ENCODE measurements at places on chromosomes 4 and X. TPM values are rescaled to one million over a fixed set of nuclear protein-coding genes. Genes with fewer than 3 reads are reported as not detected.

Gene FAAH2
- 0.06 TPM for total RNA-seq

Gene OPRPN
- total RNA-seq, result not detected

Gene ADAMTS3
- total RNA-seq, result not detected

Gene STATH
- not detected for total RNA-seq

Gene GUCY1A1
- not detected for total RNA-seq

Gene AFF1
- 8.0 TPM for total RNA-seq

Gene HELT
- total RNA-seq, result not detected
